ENCODE measurements at places on chromosomes 2 and 18.

- peak; percentile 12 for DNase-seq
These were observed 342.6 kb downstream of the CTNNA2 start for GRCh38 chr2:79855264-79856006.

DNA sequence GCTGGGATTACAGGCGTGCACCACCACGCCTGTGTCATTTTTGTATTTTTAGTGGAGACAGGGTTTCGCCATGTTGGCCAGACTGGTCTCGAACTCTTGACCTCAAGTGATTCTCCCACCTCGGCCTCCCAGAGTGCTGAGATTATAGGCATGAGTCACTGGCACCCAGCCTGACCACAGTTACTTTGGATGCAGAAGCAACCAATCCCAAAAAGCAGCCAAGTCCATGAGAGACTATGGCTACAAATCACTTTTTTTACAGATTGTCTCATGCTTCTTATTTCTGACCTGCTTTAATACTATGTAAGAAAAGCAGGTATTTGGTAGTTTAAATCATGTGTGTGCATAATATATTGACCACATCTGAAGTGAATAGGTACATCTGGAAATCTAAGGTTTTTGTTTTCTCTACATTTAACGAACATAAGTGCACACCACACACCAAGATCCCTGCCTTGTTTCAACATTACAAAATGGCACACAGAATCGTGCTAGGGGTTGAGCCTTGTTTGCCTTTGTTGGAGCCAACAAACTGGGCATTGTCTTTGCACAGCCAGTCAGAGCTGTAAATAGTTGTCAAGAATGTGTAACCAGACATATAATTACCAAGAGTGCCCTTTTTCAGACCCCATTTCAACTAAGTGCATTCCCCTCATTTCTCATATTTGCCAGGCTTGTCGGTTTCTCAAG is 18.3 kb upstream of the MAP4K4 start:
- no peak for DNase-seq

DNA sequence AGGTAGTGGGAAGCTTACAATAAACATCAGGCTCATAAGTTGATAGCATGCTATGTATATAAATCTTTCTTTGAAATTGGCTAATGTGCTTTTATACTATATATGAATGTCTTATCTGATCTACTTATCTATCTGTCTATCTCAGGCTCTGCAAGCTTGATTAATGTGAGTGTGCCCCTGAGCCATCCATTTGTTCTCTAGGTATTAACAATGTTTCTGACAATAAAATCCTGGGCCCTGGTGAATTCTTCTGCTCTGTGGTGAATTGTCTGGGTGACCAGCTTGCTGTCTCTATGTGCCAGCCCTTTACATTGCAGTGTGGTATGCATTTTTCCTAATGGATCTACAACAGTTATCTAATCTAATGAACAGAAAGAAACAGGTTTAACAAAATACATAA is 295.9 kb downstream of the HRH4 start:
- no peak for DNase-seq

DNA sequence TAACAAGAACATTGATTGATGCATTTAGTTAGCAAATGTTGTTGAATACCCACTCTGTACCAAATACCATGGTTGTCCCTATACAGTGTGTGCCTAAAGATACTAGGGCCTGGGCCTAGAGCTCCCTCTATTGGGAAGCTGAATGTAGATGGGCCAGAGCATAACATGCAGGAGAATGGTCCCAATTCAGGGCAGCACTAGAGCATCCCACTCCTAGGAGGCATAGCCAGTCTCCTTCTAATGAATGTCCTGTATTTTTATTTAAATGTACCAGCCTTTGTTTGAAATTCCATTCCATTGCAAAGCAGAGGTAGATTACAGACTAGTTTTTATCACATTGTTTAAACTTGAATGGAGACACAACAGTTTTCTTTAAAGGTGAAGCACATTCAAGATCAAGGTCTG is 90.6 kb downstream of the FEZ2 start:
- peak; percentile 84 for DNase-seq

- DNase-seq: no peak
These were observed 164.4 kb downstream of the ETAA1 start for GRCh38 chr2:67561457-67561965.

DNA sequence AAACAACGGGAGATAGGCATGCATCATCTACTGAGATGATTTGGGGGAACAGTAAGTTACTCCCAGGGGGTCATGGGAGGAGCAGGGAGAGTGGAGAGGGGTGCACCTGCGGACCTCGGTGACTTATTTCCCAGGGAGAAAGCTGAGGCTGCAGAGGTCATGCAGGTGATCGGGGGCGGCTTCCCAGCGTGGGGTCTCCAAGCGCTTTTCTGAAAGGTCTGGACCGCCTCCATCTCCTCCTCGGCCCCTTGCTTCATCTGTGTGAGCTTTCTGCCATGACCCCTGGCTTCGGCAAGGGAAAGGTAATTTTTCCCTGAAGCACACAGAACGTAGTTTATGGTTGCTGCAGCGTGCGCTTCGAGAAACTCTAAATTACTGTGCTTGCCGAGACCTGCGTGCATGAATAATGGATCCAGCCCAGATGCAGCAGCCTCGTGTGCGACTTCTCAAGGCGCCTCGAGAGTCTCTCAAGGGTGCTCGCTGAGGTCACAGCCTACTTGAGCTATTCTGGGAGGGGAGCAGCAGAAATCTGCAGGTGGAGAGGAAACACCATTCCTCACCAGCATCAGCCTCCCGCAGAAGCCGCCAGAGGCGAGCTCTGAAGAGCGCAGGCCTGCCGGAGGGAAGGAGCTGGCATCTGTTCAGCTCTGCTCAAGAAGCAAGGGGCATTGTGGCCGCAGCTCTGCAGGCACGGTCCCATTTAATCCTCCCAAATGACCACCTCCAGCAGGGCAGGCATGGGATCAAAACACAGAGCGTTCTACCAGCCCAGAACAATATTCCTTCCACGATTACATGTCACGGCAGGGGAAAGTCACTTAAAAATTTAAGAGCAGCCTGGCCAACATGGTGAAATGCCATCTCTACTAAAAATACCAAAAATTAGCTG is 308.4 kb upstream of the MYT1L start:
- DNase-seq: no peak

GRCh38 chr2:29753671-29754444 is 167.5 kb downstream of the ALK start:
- DNase-seq: no peak

DNA sequence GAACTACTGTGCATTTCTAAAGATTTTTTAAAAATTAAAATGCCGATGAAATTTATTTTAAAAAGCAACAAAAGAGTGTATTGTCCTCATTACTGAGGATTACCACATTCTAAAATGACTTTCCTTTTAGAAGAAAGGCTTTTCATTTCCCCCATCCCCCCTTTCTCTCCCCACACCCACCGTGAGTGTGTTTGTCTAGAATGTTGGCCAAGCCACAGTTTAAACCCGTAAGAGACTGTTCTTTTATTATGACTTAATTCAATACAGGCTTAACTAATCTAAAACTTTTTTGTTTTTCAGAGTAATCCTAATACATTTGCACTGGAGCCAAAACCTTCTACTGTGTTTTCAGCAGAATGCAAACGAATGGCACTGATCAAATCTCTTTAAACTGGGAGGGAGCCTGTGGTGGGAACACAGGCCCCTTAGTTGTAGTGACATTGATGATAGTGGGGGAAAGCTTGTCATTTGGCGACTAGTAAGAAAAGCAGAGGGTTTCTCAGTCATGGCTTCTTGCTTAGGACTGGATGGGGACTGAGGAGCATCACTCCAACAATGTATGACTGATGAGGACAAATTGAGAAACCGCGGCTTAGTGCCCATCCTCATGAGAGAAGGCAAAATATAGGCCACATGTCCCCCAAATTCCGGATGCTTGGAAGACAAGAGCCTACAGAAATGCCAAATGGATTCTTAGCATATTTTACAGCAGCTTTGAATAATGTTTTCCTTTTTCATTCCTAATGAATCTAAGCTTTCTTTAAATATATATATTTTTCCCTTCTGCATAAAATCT is 154.0 kb upstream of the SMIM21 start:
- no peak for DNase-seq

DNA sequence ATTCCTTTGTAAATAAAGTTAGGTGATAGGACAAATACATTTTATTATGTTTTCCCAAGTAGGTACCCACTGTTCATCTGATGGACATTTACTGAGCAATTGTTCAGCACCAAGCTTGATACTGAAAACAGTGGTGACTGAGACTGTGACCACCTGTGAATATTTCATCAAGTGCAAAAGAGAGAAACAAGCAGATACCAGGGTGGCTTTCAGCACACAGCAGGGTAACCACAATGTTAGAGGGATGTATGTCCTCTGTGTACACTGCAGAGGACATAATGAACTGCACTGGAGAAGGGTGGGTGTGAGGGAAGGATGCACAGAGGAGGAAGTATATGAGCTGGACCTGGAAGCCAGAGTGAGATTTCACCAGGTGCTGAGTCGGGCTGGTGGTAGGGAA is 411.8 kb downstream of the RAD51AP2 start:
- DNase-seq: no peak

DNA sequence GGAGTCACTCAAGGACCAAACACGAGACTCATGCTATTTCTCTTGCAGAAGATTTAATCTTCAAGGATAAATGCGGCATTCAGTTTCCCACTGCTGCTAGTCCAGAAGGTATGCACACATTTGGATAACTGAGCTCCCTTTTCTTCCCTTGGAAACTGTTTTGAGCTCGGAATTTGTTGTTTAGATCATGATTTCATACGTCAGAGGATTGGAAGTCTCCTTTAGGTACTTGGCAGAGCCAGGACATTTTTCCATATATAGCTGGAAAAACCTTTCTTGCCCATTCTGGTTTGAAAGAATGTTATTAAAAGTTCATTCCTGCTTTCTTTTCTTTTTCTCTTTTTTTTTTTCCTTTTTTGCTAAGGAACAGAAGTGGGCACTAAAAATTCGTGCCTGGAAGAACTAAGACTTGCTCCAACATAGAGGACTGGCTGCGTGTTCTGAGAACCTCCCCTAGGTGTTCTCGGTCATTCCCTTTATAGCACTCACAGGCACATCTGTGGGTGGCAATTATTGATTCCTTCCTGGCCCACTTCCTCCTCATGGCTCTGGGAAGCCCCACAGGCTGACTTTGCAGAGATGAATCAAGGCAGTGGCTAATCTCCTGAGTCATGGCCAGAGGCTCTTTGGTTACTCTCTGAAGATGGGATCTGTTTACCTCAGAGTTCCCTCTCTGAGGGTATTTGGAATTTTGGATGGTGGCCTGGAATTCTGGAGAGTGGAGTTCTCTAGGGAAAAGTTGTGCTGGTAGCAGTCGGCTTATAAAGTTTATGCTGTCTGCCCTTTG is 104.8 kb downstream of the PLCL1 start:
- DNase-seq: no peak

- no peak for DNase-seq
These were observed 188.7 kb downstream of the ANKRD44 start for GRCh38 chr2:197121756-197122385.

- DNase-seq: no peak
These were observed 76.7 kb upstream of the PKDCC start for GRCh38 chr2:41970988-41971660.

- no peak for DNase-seq
These were observed 12.0 kb downstream of the SLC30A3 start for GRCh38 chr2:27250652-27251379.

DNA sequence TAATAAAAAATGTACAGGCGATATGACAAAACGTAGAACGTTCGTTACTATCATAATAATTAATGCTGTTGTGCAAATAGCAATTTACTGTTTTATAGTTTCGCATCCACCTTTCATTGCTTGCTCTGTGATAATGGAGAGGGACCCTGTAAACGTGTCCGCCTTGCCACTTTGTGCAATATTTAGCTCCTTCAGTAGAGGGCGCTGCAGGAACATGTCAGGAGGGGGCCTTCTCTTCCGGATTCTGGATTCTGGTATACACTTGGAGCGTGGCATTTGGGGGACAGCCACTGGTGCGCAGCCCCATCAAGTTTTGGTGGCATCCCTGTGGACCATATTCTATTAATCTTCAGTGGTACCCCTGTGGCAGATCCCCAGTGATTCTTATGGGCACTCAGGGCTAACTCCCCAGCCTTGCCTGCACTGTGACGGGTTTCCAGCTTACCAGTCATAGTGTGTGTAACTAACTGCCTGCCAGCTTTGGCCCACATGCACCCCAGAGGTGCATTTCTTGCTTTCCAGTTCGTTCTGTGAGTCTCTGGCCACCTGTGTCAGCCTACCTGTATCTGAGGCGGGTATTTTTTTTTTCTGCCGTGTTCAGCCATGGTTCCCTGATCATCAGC is 140.3 kb downstream of the CYRIA start:
- peak; percentile 75 for DNase-seq

GRCh38 chr2:74406035-74406434 is 15.4 kb downstream of the C2orf81 start:
- no peak for DNase-seq

- DNase-seq: no peak
These were observed 363.3 kb downstream of the MBD2 start for GRCh38 chr18:53861185-53861584.

DNA sequence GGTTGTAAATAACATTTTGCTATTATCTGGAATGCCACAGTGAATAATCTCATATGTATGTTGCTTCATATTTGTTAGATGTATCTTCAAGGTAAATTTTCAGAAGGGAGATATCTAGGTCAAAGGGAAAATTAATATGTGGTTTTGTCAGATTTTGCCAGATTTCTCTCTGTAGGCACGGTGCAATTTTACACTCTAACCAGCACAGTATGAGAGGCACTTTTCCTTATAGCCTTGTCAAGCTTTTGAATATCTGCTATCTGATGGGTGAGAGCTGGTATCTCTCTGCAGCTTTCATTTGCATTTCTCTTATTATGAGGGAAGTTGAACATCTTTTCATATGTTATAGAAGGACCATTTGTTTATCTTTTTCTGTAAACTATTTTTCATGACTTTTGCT is 175.7 kb upstream of the PGAP1 start:
- no peak for DNase-seq

DNA sequence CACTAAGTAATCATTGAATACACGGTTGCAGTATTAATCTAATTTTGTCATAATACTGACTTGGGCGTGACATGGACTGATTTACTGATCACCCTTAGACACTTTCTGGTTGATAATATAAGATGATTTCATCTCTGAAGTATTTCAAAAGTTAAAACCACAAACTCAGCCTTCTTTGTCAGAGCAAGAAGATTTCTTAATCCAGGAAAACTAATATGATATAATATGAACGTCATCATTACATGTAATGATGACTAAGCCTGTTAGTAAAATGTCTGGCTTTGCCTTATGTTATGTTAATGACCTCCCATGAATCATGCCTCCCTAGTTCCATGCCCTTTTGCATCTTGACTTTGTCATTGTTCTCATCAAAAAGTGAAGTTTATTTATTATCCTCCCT is 1325.0 kb upstream of the CDH2 start:
- DNase-seq: peak; percentile 39

DNA sequence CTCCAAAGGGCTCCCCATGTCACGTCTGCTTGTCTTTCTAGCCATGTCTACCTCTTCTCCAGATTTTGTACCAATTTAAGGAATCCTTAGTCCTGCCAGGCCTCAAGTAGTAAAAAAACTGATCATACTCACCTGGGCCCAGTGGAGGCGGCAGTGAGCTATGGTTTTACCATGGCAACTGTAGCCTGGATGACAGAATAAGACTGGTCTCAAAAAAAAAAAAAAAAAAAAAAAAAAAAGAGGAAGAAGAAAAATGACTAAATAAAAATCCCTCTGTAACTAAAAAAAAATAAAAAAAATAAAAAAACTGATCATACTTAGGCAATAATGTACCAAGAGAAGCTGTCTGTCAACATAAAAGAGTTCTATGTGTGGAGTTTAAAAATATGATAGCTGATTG is 221.6 kb downstream of the NR4A2 start:
- peak; percentile 21 for DNase-seq

- no peak for DNase-seq
These were observed 2.3 kb downstream of the SLC3A1 start for GRCh38 chr2:44277541-44277940.

All from A673 (cell line).